ENCODE measurements at places on chromosomes 5 and 9.

GRCh38 chr9:104107799-104108198 lies 13.7 kb downstream of the SMC2 start:
- no peak for DNase-seq

DNA sequence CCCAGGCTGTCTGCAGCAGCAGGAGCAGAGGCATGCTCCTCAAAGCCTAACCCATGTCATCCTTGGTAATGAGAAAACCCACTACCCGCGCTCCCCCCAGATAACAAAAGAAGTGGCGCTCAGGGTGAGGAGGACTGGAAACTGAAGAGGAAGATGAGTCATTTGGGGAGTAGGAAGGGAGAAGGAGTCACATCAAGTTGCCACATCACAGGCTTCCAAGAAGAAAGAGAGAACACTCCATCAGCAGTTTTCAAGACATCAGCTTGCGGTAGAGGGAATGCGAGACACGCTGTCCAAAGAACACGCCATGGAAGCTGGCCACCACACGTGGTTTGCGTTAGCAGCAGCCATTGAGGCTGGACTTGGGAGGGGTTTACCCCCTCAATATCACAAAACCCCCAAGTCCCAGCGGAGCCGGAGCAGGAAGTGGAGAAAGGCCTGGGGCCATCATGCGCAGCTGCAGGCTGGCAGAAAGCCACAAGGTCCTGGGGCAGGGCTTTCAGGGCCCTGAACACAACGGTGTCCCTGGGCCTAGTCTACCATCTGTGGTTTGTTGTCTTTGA lies 41.5 kb downstream of the SH3PXD2B start:
- DNase-seq: peak; percentile 36

- no peak for DNase-seq
Observed at GRCh38 chr5:27788184-27788583, 749.8 kb upstream of the CDH9 start.

- DNase-seq: no peak
Observed at GRCh38 chr5:159550951-159551350, 220.7 kb upstream of the IL12B start.

DNA sequence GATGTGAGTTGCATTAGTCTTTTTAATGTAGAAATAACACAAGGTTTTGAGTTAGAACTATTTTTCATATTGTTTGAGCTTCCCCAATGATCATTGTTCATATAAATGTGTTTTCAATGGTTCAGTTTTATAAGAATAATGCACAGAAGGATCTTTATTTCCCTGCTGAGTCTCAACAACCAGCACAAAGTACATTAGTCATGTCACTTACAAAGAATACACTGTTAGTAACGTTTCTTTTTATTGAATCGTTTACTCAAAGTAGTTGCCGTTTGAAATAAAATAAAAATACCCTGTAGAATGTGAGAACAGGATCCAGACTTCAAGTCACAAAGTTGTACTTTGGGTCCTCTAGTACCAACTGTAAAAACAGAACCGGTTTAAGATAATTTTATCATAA lies 41.5 kb downstream of the ERCC8 start:
- DNase-seq: no peak

GRCh38 chr5:2492476-2492875 lies 259.0 kb downstream of the IRX2 start:
- no peak for DNase-seq

- no peak for DNase-seq
Observed at GRCh38 chr9:739362-739761, 102.1 kb upstream of the DMRT1 start.

- no peak for DNase-seq
Observed at GRCh38 chr5:34740389-34740806, 84.3 kb downstream of the RAI14 start.

GRCh38 chr9:99002706-99003105 lies 59.0 kb downstream of the COL15A1 start:
- DNase-seq: no peak

DNA sequence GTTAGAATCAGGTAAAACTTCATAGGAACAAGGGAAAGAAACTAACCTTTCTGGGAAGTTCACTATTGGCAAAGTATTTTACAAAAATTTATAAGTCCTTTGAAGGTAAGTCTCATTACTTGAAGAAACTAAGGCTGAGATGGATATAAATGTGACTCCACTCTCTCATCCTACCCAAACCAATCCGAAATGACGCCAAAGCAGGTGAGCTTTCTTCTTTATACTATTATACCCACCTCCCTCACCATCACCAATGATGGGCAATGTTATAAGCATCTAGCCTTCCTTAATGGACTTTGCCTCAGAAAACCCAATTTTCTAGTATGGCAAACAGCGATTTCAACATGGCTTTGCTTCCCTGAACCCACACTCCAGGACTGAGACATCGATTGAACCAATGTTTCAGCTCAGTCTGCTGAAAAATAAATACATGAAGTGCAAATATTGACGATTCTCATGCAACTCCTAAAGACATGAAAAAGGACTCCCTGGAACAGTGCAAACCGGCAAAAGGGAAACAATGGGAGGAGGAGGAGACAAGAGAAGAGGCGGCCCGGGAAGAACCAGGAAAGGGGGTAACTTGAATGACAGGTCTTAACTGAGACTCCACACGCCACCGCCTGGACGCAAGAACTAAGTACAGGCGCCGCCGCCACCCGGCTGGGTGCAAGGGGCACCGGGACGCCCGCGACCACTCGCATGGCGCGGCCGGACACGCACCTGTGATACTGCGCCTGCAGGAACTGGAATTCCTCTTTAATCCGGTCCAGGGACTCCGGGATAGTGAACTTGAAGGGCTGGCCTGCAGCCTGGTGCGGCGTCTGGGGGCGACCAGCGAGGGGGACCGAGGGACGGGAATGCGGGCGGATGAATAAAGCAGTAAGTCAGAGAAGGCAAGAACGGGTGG lies 2.5 kb downstream of the TLE1 start:
- DNase-seq: peak; percentile 64

DNA sequence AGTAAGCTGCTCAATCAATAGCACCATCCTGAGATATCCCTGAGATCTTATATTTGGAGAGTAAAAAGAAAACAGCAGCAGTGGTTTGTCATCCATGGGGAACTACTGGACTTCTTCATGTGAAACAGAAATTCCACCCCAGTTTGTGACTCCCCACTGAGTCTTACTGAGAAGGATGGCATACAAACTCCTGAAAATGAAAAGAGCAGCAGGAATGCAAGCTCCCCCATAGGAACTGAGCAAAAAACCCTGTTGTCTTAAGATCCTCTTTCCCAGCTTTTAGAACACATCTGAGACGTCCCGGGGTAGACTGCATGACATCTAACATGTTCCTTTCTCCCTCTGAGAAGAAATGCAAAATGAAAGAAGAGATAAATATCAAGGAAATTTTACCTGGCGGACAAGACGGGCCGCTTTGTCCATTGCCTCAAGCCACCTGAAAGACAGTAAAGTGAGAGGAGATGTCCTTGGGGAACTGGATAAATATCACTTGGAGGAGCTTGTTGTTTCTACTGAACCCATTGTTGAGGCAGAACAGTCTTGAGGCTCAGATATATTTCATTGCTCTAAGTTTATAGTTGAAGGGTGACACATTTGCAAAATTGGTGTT lies 117.1 kb downstream of the NUDT12 start:
- DNase-seq: no peak

GRCh38 chr5:168624850-168625364 lies 45.7 kb upstream of the PANK3 start:
- no peak for DNase-seq

DNA sequence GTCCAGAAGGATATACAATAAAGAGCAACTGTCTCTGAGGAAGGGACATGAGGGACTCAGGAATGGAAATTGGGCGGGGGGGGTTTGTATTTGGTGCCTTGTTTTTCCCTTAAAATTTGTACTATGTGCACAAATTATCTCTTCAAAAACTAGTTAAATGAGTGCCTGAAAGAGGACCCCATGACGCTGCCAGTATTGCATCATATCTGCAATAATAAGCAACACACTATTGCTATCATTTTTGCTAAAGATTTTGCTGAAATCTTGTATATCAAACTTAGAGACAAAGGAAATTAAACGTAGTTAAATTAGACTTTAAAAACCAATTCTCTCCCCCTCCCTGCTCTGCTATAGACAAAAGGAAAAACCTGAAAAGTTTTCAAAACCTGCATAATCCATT lies 89.7 kb upstream of the SLC30A5 start:
- DNase-seq: no peak

DNA sequence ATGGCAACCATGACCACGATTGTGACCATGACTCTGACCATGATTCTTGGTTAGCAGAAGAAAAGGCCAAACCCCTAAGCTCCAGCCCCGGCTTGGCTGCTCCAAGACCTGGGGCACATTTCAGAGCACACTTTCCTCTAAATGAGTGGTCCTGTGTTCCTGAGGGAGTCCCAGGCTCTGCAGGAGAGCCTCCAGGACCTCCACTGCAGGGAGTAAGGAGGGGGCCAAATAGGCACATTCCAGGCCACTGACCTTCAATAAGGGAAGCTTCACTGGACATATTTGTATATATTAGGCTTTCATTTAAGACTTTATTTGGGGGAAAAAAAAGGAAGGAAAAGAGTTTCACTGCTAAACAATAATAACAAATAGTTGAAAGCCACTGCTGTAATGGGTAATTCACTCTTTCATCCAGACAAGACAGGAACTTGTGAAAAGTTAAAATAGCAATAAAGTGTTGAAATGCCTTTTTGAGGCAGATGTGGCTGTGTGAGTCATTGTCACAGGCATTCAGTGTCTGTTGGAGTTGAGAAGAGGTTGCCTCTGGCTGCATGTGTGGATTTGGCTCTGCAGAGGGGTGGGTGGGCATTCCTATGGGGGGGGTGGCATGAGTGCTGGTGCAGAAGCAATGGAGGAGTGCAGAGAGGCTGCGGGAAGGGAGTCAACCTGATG lies 63.9 kb upstream of the TGFBR1 start:
- peak; percentile 77 for DNase-seq

DNA sequence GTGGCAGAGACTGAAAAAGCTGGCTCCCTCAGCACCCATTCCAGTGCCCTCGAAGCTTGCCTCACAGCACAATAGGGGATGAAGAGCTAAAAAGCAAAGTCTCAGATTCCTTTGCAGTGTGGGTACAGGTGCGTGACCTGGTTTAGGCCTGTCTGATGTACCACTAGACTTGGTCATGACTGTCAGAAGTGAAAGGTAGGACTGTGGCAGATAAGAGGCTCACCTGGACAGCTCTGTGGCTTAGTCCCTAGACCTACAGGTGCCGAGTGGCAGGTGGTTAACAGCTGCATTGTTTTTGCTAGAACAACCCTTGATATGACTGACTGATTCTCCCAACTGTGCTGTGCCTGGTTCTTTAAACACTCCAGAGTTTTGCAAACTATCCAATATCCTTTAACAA lies 14.7 kb upstream of the SFXN1 start:
- DNase-seq: no peak

GRCh38 chr5:133225671-133226152 lies 173.9 kb downstream of the HSPA4 start:
- no peak for DNase-seq

DNA sequence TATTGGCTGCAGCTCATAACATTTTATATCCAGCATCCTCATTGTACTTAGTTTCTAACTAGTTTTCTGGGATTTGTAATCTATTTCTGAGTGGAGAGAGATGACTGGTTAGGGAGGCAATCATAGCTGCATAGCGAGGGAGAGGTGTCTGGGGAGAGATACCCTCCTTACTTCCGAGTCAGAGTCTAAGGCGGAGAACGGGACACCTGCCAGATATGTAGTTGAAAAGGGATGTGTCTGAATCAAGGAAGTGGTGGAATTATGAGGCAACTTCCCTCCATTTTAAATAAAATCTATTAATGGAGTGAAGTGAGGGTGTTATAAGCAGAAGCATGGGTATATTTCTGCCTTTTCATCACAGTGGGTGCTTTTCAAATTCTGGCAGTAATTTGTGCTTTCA lies 126.5 kb downstream of the MAST4 start:
- no peak for DNase-seq

GRCh38 chr5:14435481-14435880 lies 146.1 kb upstream of the OTULINL start:
- DNase-seq: no peak

DNA sequence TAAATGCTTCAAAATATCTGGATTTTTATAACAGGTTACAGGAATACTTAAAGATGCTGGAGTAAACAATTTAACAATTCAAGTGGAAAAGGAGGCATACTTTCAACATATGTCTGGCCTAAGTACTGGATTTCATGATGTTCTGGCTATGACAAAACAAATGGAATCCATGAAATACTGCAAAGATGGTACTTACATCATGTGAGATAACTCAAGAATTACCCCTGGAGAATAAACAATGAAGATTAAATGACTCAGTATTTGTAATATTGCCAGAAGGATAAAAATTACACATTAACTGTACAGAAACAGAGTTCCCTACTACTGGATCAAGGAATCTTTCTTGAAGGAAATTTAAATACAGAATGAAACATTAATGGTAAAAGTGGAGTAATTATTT lies 35.6 kb downstream of the SLC30A5 start:
- DNase-seq: no peak

DNA sequence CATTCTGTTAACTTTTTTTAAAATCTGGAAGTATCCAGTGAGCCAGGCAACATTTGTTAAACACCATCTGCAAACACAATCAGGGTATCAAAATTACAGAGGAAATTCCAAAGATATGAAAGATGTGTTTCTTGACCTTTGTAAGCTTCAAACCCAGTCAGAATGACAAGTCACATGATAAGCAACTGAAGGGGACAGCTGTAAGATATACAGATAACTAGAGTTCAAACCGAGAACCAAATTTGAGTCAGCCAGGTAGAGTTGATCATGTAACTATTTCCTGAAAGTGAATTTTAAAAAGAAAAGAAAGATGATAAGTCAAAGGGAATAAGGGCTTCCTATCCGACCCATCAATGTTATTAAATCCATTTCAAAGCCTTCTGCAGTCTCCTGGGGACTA lies 196.2 kb downstream of the DEPDC1B start:
- DNase-seq: no peak

GRCh38 chr5:104793031-104793754 lies 1230.6 kb upstream of the NUDT12 start:
- peak; percentile 6 for DNase-seq

DNA sequence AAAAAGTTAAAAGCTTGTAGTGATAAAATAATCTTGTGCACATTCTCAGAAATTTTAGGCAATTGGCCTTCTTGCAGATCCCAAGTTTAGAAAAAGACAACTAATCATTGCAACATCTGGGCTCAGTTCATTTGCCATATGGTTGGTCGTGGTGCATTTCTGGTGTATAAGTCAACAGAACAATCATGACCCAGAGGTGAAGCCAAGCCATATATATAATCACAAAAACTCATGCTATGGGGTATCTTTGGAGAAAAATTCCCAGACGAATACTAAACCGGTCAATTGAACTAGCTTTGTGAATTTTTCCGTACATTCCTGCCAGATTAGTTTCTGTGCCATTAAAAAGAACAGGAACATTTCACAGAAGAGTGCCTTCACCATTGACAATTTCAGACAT lies 50.3 kb downstream of the FYB1 start:
- no peak for DNase-seq

GRCh38 chr9:114210691-114211276 lies 55.4 kb downstream of the COL27A1 start:
- DNase-seq: no peak

GRCh38 chr9:98755006-98755618 lies 41.2 kb downstream of the ANKS6 start:
- DNase-seq: no peak

GRCh38 chr5:181203093-181203711 lies 1.8 kb downstream of the TRIM7 start:
- no peak for DNase-seq

All from urothelium cell line (cell line).